ENCODE measurements at places on chromosomes 2 and 18.

DNA sequence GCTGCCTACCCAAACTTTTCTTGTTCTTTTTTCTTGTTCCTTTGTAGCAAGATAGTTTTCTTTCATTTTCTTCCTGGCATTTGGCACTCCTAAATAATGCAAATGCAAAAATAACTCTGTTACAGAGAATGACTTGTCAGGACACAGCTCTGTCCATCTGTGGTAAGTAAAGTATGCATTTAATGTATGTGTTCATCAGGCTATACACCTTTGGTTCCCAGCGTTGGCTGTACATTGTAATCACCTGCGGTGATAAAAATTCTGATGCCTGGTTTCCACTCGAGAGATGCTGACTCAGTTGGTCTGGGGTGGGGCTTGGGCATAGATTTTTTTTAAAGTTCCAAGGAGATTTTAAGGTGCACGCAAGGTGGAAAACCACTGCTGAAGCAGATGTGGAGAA, at the start of gene SERPINB13:
TSS of gene SERPINB13 (plus strand) at position 378 of the 400 bp plus-strand sequence. CDS start 1,325 bp downstream, outside the sequence.
- no peak for DNase-seq

GRCh38 chr2:186460465-186460864, 25.6 kb upstream of the ZC3H15 start:
- DNase-seq = no peak

DNA sequence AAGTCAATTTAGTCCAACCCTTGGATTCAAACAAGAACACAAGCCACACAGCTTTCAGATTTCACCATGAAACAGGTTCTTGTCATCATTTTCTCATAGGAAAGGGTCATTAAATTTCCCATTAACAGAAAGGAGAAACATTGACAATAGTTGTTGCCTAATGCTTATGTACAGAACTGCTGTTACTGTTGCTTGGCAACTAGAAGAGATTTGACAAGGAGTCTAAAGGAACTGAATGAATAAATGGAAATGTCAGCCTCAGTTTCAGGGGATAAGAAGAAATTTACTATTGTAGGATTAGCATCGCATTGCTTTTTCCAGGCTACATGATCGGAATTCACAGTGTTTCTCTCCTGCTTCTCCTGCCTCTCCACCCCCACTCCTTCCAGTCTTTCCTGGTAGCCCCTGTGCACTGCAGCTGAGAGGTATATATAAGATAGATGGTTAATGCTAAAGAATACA, 90.3 kb downstream of the SPATS2L start:
- DNase-seq = no peak

- DNase-seq = no peak
Observed at GRCh38 chr2:161344692-161345091, 36.5 kb downstream of the PSMD14 start.

- no peak for DNase-seq
Observed at GRCh38 chr2:85433511-85434089, 15.1 kb downstream of the SH2D6 start.

DNA sequence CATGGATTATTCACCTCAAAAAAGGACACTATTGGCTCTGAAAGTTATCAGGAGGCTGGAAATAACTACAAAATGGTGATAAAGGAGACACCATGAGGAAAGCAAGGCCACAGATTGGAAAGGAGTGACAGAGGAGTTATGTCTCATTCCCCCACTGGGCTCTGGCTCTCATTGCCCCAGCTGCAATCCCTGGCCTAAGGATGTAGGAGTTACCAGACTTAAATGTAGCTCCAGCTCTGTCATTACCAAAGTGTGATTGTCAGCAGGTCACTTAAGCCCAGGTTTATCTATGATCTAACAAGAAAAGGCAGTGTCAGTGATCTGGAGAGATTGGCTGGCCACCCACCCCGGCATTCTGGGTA, 1228.2 kb upstream of the DDX18 start:
- DNase-seq = no peak

- DNase-seq = peak; percentile 81
Observed at GRCh38 chr2:222142027-222142426, 156.8 kb downstream of the PAX3 start.

- DNase-seq = no peak
Observed at GRCh38 chr2:199962203-199962602, 6.8 kb downstream of the MAIP1 start.

- DNase-seq = no peak
Observed at GRCh38 chr2:64114912-64115277, 29.3 kb downstream of the PELI1 start.

DNA sequence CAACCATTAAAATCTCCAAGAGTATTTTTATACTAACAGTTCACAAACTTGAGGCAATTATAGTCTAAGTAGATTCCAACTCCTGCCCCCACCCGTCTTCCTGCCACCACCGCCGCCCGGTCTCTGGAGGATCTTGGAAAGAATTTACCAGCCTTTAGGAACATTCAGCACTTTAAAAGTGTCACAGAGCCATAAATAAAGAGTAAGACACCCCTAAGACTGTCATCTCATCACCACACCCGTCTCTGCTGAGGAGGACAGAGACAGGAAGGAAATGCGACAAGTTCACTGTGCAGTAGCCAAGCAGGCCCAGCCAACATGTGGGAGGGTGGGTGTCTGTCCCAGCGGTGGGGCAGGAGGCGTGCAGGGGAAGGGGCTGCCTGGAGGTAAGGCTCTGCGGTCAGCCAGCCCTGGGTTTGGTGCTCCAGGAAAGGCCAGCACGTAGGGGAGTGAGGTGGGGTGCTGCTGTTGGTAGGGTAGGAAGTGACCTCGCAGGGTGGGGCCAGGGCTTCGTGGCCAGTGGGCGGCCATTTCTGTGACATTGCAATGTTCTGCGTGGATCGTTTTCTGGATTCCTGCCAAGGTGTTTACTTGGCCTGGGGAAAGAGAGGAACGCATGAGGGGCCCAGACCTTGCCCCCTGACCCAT, 111.6 kb downstream of the FAM210A start:
- DNase-seq = no peak

DNA sequence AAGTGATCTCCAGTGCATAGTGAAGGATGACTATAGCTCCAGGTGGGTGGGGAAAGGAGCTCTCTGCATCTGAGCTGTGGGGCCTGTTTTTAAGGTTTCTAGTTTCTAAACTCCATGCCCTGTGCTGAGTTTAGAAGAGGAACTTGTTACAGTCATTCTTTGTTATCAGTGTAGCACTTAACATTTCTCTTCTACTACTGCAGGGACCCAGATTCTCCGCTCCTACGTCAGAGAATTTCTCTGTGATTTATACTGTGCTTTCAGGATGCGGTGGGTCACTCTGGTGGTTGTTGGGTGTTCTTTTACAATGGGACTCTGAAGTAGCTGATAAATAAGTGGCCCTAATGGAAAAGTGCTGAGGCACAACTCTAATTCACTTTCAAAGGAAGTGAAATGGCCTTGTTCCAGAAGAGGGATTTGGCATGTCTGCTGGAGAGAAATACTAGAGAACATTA, 122.0 kb downstream of the WDSUB1 start:
- no peak for DNase-seq

DNA sequence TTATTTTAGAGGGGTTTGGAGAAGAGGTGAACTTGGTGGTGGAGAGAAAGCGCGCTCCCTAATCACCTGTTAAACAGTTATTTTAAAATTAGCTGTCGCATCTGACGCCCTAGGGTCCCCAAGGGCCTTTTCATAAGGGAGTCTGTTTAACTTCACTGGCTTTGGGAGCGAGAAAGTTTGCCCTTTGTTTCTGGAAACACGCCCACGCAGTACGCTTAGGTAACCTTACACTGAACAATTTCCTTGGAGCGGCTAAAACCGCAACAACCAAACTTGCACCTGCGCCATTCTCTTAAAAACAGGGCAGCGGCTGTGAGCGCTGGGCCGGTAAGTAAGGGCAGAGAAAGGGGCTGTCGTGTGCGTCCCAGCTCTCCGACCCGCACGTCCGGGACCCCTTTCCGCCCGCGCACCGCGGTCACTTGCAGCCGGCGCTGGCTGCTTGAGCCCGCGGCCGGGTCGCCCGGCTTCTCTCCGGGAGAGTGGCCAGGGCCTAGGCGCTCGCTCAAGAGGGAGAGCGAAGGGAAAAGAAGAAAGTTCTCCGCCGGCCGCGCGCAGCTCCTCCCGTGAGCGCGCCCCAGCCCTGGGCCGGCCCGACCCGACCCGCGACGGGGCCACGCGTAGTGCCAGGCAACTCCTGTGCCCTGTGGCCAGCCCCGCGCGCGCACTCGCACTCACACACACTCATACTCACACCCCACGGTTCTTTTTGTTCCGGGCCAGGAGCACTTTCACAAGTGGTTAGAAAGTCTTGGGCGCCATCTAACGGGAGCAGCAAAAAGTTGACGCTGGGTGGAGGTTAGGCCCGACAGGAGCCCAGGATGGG, 19.2 kb downstream of the POU3F3 start:
- DNase-seq = no peak

GRCh38 chr2:233443511-233444183, 89.4 kb downstream of the DGKD start:
- peak; percentile 46 for DNase-seq

GRCh38 chr2:218607436-218608115, at the start of gene PLCD4:
Gene PLCD4 (plus strand): TSS chr2:218607899. CDS start chr2:218615740, 7,841 bp downstream.
- DNase-seq = peak; percentile 3

GRCh38 chr2:86645752-86646151, 22.1 kb upstream of the RNF103 start:
- no peak for DNase-seq

GRCh38 chr2:49210191-49210590, 55.9 kb upstream of the FSHR start:
- DNase-seq = no peak

DNA sequence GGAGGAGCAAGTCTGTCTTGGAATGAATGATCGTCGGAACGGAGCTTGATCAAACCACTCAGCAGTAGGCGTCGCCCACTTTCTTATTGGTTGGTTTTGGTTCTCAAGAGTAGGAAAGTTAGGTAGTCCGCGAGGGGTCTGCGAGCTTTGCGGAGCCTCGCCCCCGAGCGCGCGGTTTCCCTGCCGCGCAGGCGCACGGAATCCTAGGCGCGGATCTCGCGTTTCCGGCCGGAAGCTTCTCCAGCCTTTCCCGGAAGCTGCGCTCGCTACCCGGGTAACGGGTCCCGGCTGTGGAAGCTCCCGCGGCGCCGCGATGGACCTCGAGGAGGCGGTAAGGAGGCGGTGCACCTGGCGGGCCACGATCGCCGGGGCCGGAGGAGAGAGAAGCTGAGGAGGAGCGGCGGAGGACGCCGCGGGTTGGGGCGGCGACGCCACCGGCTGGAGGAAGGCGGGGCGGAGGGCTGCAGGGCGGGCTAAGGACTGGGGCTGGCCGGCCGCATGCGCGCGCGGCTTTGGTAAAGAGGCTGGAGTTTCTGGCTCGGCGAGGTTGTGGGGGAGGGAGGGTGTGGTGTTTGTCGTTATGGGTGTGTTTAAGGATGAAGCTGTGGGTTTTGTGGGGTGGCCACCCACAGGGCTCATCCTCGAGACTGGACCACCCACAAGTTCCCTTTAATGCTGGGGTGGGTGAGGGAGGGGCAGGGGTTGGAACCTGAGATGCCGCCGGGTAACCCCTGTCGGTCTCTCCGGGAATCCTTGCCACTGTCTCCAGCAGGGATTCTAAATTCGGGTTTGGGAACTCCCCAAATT, at the start of gene TAF1B:
TSS of gene TAF1B (plus strand) at position 246 of the 807 bp plus-strand sequence. CDS start at position 314, 68 bp downstream.
- peak; percentile 67 for DNase-seq

- DNase-seq = no peak
Observed at GRCh38 chr18:23745366-23745765, 56.1 kb downstream of the LAMA3 start.

DNA sequence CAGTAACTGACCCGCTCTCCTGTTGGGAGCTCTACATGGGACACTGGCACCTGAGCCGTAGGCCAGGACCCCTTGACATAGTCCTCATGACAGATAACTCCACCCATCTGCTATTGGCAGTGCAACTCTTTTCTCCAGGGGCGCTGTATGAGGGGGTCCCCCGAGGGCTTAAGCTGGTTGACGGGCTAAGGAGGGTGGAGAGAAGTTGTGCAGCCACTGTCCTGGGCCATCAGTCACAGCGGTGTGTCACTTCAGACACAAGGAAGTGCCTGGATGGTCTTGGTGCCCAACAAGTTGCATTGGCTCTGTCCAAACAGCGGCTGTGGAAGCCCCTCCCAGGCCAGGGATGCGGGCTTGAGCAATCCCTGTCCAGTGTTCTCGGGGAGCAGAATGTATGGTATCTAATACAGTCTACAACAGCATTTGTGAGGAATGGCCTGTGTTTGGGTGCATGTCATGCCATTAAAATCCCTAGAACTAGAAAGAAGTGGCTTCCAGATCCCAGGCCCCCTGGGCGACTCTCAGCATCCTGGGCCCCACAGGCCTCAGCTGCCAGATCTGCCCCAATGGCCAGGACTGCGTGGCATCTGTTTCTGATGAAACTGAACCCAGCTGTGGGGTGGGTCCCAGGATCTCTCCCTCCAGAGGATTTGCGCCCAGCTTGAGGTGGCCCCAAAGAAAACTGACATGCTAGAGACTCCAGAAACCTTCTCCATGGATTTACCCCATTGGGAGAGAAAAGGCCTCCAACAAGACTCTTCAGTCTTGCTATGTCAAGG, 23.3 kb downstream of the TTC32 start:
- no peak for DNase-seq

- DNase-seq = no peak
Observed at GRCh38 chr18:28736951-28737350, 560.0 kb upstream of the CDH2 start.

DNA sequence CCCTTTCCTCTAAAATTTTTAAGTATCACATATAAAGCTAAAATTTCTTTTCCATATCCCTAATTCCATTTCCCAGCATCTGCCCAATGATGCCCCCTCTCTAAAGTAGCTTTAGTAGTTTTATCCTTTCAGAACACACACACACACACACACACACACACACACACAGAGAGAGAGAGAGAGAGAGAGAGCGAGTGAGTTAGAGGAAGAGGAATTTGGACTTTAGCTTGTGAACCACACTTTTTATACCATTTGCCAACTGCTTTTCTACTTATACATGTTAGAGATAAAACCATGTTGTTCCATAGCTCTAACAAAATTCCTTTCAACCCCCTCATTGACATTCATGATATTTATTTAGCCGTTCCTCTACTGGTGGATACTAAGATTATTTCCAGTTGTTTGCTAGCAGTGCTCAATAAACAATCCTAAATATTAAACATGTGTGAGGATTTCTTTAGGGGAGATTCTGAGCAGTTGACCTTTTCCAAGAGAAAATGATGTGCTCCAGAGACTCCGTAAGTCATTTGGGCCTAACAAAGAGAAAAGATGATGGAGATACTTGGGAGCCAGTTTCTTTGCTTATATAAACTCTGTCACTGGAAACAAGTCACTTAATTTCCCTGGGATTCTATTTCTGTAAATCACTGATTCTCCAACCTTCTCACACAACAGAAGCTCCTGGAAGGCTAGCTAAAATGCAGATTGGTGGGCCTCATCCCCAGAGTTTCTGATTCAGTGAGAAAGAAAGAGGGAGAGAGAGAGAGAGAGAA, 229.7 kb upstream of the SP5 start:
- DNase-seq = no peak

- DNase-seq = no peak
Observed at GRCh38 chr2:85873679-85874078, 15.1 kb downstream of the ST3GAL5 start.

GRCh38 chr2:177799531-177799930, 273.0 kb downstream of the PDE11A start:
- DNase-seq = no peak

GRCh38 chr2:231039821-231040364, 2.6 kb downstream of the C2orf72 start:
- no peak for DNase-seq

- DNase-seq = no peak
Observed at GRCh38 chr2:181178823-181179412, 198.5 kb downstream of the UBE2E3 start.

- DNase-seq = no peak
Observed at GRCh38 chr2:127651971-127652550, 6.1 kb downstream of the GPR17 start.
